ENCODE measurements at places on chromosomes 7 and 10. TPM values are rescaled to one million over a fixed set of nuclear protein-coding genes. Genes with fewer than 3 reads are reported as not detected.
A peak's percentile ranks its signal among the peaks of the same experiment; 100 is the strongest.

The HTRA1 gene
- 10.4 TPM for total RNA-seq

The EPHA1 gene
- 5.3 TPM for total RNA-seq

The TACC2 gene
- total RNA-seq = 21.5 TPM

- no peak for DNase-seq
Measured at GRCh38 chr7:121187222-121187621, 141.6 kb upstream of the WNT16 start.

The RET gene
- 0.52 TPM for total RNA-seq

The NODAL gene
- total RNA-seq = not detected

- DNase-seq = no peak
Measured at GRCh38 chr7:30472784-30473775, 5.5 kb downstream of the NOD1 start.

DNA sequence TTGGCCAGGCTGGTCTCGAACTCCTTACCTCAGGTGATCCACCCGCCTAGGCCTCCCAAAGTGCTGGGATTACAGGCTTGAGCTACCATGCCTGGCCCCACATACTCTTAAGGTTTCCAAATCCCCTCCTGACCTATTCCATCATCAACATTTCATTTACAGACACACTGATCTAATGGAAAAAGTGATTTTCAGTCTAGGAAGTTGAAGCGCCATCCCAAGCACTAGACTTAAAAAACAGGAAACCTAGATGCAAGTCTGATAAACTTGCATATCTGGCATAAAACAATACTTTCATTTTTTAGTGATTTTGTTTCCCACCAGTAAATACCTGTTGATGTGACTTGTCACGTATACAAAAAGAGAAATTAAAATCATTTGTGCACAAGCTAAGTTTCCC lies 44.0 kb downstream of the DNMBP start:
- no peak for DNase-seq

DNA sequence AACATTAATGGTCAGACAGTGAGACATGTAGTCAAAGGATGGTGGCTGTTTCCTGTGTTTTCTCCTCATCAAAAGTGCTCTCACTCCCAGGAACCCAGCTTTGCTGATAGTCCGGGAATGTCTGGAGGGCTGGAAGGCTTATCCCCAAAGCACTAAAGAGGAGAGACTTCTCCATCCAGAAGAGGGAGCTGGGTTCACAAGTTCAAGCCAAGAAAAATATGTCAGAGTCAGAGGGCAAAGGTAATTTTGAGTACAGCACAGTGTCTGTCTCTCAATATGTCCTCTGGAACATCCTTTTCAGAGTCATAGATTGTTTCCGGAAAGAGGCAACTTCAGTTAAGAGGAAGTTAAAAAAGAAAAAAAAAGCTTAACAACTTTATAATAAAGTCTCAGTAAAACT lies 281.5 kb upstream of the PHYHIPL start:
- no peak for DNase-seq

GRCh38 chr7:148941598-148942275 lies 57.6 kb upstream of the EZH2 start:
- DNase-seq = peak; percentile 61

DNA sequence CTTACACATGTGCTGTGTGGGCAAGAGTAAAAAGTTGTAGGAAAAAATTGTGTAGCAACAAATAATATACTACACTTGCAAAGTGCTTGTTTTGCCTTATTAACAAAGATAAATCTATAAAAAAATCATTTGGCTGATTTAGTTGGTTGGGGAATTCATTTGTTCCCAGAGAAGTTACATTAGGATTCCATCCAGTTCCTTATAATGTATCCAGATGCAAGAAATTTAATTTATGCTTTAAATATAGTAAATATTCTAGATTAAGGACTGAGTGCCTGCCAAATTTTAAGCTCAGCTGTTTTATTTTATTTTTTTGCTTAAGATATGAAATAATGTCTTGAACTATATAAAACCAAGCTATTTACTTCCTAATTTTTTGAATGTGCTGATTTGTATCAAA lies 1169.9 kb downstream of the NXPH1 start:
- no peak for DNase-seq

The PLEKHS1 gene
- total RNA-seq = 6.0 TPM
